ENCODE measurements at places on chromosomes 5 and 9.
A peak's percentile ranks its signal among the peaks of the same experiment; 100 is the strongest.

DNA sequence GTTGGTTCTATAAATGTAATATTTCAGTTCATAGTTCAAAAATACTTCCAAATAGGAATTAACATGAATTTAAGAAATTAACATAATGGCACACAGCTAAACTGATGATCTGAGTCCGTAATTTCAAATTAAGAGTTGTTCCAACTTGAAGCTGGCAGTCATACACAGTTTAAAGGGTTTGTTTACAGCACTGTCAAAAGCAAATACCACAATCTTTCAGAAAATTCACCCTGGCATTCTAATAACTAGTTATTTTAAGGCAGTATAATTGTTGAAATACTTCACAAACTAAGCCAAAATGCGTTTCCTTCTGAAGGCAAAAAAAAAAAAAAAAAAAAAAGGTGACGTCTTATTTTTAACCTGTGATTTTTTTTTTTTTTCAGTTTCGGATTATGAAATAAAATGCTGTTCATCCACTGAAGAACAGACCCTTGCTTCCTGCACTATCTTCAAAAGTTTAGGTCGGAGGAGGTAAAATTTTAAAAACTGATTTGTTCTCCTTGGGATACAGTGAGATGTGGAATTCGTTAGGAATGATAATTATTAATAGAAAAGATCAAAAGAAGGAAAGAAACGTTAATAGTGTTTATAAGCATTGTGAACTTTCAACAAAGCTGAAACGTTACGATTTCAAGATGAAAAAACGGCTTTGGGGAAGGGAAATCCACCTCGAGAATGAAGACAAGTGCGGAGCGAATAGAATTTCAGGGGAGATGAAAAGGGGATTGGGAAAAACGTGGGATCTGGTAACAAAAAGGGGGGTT lies 850 bp downstream of the IL6ST start:
- DNase-seq: no peak

- DNase-seq: no peak
Observed at GRCh38 chr5:98258939-98259338, 514.5 kb upstream of the RGMB start.

- no peak for DNase-seq
Observed at GRCh38 chr9:124781967-124782660, 5.2 kb downstream of the OLFML2A start.

DNA sequence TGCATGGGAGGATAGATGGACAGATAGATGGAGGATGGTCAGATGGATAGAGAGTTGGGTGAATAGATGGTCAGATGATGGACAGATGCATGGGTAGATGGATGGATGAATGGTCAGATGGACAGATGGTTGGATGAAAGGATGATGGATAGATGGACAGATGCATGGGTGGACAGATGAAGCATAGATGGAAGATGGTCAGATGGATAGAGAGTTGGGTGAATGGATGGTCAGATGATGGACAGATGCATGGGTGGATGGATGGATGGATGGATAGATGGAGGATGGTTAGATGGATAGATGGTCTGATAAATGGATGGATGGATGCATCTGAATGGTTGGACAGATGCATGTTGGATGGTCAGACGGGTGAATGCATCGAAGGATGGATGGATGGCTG lies 70.4 kb downstream of the COL23A1 start:
- DNase-seq: no peak

DNA sequence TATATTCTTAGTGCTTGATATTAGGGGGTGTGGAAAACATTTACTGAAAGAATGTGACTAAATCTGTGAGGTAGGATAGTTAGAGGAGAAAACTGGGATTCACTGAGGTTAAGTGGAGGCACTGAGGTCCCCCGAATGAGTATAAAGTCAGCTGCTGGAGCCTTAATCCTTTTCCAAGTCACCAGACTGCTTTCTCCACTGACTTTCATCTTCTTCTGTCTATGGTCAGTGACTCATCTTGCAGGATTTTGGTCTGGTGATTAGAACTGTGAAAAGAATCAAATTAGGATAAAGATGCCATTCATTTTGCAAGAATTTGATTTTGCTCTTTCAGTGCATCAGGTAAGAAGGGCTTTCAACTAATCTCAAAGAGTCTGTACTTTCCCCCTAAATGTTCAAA lies 89.3 kb upstream of the ALDH1A1 start:
- no peak for DNase-seq

DNA sequence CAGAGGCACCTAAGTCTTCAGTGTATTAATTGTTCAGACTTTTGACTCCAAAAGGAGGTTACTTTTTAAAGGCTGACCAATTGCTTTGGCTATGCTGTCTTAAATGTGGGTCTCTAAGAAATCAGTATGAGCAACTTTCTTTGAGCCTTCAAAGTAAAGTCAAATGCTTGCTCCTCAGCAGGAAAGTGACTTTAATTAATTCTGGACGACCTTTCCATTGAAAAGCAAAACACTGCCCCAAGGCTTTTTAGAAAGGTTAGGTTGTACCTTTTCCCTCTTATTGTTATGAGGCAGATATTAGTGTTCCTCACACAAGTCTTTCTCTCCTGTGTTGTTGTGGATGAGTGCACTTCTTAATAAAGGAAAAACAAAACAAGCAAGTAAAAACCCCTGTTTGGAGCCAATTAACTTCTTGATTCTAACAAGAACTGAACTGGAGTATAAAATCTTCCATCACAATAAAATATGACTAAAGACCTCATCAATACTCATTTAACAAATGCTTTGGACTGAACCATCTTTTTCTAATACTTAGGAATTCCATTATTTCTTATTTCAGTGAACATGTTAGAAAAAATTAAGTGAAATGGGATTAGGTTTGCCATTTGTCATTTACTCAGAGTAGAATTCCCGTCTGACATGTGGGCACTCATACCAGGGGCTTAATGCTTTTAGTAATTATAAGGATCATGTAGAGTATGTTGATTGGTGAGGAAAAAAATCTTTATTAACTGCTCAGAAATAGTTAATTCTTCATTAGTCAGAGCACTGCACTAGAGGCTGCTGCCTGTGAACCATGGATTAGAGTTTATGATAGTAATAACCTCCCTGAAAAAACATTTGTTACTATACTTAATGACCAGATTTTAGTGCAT lies 159.1 kb upstream of the ZNF608 start:
- no peak for DNase-seq

- DNase-seq: peak; percentile 50
Observed at GRCh38 chr9:82332018-82332773, 343.6 kb downstream of the SPATA31D1 start.

DNA sequence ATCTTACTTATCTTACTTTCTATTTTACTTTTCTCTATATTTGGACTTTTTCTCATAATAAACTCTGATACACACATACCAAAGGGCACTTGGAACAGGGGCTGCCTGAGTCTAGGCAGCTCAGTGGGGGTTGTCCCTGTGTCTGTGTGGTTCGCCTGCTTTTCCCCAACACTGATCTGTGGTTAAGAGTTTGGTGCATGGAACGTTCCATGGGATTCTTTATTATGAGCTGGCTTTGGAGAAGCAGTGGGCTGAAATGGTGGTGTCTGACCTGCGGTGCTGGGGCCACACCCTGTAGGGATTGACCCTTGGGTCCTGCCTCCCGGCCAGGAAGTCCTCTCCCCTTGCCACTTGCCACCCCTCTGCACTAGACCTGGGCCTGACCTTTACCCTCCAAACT lies 47.4 kb downstream of the ANKRD33B start:
- DNase-seq: no peak

GRCh38 chr9:80066931-80067330 lies 495.2 kb downstream of the TLE4 start:
- no peak for DNase-seq

DNA sequence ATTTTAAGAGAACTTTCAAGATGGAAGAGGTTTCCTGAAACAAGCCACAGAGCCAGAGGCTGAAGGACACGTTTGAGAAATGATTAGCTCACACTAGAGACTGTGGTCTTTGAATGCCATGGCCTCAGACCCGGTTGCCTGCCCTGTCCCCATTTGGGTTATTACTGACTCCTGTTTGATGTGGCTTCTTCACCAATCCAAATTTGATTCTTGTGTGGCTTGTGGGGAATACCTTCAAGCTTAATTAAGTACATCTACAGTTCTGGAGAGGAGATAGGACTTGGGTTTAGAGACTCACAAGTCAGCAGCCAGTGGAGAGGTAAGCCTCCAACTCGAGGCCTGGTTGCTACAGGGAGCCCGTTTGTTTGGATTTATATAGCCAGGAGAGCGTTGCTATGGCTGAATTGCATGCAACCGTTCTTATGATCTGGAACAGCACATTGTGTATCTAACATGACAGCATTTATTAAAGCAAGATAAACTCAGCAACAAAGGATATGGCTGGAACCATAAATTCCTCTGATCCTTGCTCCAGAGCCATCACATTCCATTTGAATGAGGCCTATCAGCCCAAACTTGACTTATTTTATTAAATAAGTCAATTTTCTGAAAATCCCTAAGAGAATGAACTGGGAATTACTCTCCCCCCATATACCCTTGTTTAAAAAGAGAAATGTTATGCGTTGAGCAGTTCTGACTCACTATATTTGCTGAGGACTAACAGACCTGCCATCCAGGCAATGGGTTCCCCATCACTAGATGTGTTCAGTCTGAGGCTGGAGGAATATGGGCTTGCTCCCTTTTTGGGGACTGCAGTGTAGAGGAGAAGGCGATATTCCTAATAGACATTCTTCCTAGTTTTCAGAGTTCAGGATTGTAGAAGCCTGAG lies 88.4 kb upstream of the TNFSF8 start:
- DNase-seq: peak; percentile 89

DNA sequence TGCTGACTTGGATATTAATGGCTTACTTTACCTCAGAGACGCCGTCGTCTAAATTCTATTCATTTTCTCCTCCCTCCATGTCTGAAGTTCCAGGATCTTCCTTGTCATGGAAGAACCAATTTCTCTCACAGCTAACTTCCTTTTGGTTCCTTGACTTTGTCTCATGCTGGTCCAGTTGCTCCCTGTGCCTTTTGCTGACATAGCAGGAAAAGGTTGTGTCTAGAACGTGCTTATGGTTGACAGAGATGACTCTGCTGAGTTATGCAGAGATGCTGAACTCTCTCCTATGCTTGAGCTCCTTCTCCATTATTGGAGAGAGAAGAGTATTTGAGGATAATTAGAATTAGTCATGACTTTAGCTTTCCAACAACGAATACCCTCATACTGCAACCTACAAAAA lies 1338.9 kb downstream of the MAT2B start:
- DNase-seq: no peak

DNA sequence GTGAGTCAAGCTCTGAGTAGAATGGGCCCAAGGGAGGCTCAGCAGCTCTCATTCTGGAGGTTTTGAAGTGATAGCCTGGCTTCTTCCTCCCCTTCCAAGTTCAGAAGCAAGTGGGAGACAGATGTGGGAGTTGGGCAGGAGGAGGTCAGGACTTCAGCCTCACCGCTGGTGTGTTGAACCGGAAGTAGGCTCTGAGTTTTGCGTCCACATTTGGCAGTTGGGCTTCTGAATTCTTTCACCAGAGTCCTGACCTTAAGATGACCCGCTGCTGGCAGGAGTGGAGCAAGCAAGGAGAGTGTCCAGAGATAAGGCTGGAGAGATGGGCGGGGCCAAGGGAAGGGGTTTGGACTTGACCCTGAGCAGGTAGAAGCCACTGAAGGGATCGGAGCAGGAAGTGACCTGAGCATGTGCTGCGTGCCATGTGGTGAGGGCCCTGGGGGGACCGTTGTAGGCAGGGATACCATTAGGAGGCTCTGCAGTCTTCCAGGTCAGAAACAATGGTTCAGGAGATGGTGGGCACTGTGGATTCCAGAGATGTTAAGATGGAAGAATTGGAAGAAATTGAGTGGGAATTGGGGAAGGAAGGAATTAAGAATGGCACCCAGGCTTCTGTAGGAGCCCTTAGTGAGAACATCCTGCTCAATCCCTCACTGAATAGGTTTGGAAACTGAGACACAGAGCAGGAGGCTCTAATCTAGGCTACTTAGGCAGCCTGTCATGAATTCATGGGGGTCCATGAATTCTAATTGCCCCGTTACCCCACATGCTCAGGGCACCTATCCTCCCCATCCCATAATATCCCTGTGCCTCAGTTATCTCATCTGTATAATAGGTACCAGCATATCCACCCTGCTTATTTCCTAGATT lies 25.9 kb downstream of the GALNT12 start:
- no peak for DNase-seq

DNA sequence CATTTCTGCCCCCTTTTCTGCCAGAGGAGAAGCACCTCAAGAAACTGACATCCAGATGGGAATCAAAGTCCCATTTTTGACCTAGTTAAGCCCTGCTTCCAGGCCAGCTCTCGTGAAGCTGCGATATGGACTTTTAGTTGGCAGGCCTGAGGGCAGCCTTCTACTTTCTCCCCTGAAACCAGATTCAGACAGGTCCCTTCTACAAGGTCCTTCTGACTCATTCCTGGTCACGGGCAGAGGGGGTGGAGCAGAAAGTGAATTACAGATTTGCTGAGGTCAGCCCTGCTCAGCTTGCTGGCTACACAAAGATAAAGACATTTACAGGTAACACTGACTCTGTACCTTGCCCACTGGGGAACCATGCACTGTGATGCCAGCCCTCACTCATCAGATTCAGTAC lies 52.8 kb upstream of the TUT7 start:
- no peak for DNase-seq

DNA sequence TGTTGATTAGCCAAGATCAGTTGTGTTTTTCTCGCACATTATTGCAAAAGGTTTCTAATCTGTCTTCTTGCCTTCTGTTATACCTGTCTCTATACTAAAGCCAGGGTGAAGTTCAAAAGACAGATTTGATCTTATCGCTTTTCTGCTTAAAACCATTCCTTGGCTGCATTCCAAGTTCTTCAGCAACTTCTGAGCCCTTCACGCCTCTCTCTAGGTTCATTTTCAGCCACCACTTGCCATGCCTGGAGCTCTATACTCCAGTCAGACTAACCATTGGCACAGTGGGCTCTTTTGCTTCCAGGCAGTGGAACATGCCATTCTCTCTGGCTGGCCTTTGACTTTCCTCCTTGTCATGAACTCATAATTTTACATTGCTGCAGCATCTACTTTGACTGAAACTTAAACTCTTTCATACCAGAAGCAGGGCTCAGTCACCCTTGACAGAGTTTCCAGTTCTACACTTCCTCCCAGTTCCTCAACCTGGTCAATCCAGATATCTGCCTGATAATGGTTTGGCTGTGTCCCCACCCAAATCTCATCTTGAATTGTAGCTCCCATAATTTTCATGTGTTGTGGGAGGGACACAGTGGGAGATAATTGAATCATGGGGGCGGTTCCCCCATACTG lies 114.4 kb downstream of the SLC12A2 start:
- DNase-seq: no peak

- DNase-seq: no peak
Observed at GRCh38 chr5:123814801-123815470, 303.0 kb downstream of the CSNK1G3 start.

- DNase-seq: no peak
Observed at GRCh38 chr5:126872561-126873354, 95.8 kb downstream of the LMNB1 start.
